ENCODE measurements at places on chromosomes 5 and 9.

GRCh38 chr9:9326749-9327148 is 1286.1 kb downstream of the PTPRD start:
- DNase-seq = no peak

DNA sequence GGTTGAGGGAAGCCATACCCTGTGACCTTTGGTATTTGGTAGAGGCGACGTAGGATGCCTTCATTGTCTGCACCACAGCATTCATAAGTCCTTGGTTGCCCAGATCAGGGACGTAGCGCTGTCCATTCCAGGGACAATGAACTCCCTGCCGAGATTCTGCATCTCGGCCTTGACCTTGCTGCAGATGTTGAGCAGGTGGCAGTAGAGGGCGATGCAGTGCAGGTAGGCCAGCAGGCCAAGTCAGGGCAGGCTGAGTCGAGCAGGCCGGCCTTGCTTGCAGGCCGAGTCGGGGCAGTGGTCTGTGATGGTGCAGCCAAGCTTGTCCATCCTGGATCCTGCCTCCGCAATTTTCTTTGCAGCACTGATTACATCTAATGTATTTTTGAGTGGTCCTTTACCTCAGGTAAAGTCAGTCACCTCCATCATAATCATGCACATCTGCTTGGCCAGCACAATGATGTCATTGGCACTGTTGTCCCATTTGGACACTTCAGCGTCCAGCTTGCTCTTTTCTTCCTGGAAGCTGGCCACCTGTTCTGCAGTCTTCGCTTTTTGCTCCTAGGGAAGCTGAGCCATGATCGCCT is 93.4 kb upstream of the CCDC112 start:
- no peak for DNase-seq

GRCh38 chr9:15725953-15726352 is 173.1 kb downstream of the CCDC171 start:
- DNase-seq = no peak

- no peak for DNase-seq
Measured at GRCh38 chr9:34203992-34204635, 25.3 kb downstream of the UBAP1 start.

- peak; percentile 50 for DNase-seq
Measured at GRCh38 chr5:137735555-137736284, at the start of gene KLHL3. Gene KLHL3 (minus strand): TSS chr5:137736089. CDS start chr5:137735646, 443 bp downstream.

GRCh38 chr5:163276466-163276865 is 160.9 kb upstream of the CCNG1 start:
- no peak for DNase-seq

DNA sequence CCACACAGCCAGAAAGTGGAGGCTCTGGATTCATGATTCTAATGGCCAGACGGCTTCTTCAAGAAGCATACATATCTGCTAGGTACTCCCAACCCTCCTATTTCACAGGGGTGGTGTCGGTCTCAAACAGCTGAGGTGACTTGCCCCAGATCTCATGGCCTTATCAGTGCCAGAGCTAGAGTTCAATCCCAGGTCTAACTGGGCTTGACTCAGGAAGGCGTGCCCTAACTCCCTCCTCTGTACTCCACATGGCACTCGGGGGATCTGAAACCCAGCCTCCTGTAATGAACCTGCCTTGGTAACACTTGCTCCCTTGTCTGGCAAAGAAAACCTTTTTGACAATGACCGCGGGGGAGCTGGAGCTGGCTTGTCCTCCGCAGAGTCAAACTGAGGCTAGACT is 2.1 kb downstream of the QRFP start:
- DNase-seq = no peak

DNA sequence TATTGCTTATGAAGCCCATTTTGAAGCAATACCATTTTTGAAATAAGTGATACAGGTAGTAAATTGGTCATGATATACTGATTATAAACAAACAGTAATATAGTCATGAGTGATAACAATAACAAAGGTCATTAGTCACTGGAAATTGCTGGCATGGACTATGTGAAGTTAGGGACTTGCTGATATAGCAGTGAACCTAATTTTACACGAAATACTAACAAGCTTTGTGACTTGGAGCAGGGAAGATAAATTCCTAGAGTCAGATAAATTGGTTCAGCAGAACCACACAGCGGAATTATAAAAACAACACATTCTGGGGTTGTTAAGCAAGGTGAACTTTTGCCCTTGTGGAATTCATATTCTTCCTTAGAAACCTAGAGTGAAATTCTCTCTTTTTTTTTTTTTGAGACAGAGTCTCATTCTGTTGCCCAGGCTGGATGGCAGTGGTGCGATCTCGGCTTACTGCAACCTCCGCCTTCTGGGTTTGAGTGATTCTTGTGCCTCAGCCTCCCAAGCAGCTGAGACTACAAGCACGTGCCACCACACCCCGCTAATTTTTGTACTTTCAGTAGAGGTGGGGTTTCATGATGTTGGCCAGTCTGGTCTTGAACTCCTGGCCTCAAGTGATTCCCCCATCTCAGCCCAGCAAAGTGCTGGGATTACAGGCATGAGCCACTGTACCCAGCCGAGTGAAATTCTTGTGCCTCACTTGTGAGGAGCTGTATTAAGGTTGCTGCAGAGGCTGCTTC is 6.0 kb downstream of the UGCG start:
- DNase-seq = no peak

GRCh38 chr9:3367185-3367584 is 158.6 kb downstream of the RFX3 start:
- no peak for DNase-seq

GRCh38 chr9:21336457-21336856 is 1.3 kb upstream of the KLHL9 start:
- no peak for DNase-seq

GRCh38 chr5:113022661-113023060 is 46.1 kb downstream of the DCP2 start:
- no peak for DNase-seq

GRCh38 chr5:91332267-91333045 is 50.7 kb downstream of the ARRDC3 start:
- peak; percentile 41 for DNase-seq

DNA sequence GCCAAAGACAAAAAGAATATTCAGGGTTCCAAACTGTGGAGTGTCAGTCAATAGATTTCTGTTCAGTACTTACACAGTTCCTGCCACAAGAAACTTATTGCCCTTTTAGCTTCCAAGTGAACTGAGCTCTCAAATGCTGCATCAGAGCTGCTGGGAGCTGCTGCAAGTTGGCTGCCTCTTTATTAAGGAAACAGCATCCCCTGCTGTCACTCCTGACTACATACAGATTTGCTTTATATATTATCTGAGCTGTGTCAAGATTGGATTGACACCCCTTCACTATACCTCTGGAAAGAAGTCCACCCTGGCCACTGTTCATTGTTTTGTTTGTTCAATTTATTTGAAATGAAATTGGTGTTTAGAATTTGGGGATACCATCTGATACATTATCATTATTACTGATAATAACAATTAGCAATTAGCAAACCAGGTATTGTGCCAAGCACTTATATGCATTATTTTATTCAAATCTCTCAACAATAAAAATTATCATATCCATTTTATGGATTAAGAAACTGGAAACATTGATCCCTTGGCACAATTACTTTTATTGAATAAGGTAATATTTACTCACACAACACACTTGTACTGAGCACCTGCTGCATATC is 16.4 kb upstream of the C5orf58 start:
- DNase-seq = no peak

- DNase-seq = no peak
Measured at GRCh38 chr5:96633820-96634219, 28.4 kb upstream of the CAST start.

DNA sequence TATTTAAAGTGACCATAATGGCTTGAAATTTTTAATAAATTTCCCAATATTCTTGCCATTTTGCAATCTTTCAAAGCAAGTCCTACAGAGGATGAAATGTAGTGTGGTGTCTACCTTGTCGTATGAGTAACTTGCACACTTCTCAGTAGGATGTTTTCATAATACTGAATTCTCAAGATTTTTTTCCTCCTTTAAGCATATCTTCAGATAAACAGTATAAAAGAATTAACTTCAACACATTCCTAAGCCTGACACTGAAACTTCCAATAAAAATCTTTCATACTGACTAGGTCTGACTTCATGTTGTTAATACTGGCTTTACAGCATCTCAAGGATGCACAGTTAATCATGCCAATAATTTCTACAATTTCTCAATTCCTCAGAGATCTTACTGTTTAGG is 62.0 kb downstream of the DROSHA start:
- no peak for DNase-seq

- DNase-seq = no peak
Measured at GRCh38 chr5:115450741-115451140, 93.8 kb downstream of the FEM1C start.

- no peak for DNase-seq
Measured at GRCh38 chr5:117487556-117487955, 912.9 kb upstream of the SEMA6A start.

DNA sequence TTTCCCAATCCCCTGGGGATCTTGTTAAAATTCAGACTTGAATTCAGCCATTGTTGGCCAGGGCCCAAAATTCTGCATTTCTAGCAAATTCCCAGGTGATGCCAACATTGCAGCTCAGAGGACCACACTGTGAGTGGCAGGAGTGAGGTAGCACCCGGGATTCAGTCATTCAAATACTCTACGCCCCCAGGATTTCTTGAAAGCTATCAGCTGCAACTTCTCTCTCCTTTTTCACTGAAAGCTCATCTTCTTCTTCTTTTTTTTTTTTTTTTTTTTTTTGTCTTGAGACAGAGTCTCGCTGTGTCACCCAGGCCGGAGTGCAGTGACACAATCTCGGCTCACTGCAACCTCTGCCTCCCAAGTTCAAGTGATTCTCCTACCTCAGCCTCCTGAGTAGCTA is 19.3 kb upstream of the ANKH start:
- DNase-seq = no peak

- no peak for DNase-seq
Measured at GRCh38 chr9:120136696-120137095, 443.3 kb downstream of the CDK5RAP2 start.

GRCh38 chr5:172115541-172115982 is 72.5 kb downstream of the STK10 start:
- peak; percentile 48 for DNase-seq

DNA sequence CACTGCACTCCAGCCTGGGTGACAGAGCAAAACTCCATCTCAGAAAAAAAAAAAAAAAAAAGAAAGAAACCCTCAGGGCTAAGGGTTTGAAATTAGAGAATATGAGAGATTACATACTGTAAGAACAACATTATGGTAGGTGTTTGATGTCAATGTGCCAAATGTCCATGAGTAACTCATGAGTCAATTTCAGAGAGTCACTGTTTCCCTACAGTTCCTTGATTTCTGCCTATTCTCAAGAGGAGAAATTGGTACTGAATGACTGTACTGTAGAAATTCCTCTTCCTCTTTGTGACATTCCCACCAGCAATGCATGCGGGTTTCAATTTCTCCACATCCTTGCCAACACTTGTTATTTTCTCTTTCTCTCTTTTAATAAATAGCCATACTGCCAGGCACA is 35.2 kb downstream of the MARVELD2 start:
- DNase-seq = no peak

DNA sequence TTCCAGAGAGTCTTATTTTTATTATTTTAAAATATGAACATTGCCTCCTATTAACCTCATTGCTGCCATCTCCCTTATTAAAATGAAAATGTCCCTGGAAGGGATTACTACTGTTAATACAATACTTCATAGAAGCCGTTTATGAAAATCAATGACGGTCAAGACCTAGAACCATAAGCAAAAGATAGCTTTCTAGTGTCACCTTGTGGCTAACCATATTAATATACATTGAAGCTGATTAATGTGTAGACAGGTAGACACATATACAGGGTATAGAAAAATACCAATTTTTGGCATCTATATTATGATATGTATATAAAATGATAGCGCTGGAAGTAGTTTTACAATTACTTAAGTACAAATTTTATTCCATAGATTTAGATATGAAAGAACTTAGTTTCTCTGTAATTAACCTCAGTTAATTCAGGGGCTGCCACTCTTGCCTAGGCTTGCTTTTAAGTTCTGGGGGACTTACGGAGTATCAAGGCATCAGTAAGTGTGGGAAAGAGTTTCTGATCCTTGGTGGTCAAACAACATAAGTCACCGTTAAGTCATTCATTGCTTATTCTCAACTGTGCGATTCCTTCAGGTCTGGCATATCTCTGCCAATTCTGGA is 2.5 kb upstream of the YTHDC2 start:
- DNase-seq = no peak

GRCh38 chr5:123571927-123572326 is 60.0 kb downstream of the CSNK1G3 start:
- no peak for DNase-seq

DNA sequence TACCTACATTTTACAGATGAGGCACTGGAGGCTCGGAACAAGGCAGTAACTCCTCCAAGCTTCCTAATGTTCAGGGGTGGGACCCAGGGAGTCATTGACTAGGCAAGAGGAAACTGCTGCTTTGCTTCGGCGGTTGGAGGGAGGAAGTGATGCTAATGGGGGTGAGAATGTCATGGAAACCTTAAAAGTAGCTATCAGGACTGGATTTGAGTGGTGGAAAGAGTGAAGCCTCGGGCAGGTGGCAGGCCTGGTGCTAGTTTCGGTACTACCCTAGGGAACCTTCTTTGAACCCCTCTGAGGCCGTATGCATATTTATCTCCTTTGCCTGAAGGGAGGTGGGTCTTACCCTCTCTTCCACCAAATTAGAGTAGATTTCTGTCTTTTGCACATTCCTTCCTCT is 1.6 kb downstream of the BSPRY start:
- DNase-seq = peak; percentile 63
